Activated naive CD8-positive, alpha-beta T cell treated with anti-CD3 and anti-CD28 coated beads, Interleukin-2, amount 10 ng/mL, durations not matched to agents 7 days and 5 days (primary cell): ENCODE measurements at places on chromosomes 3 and 15.

DNA sequence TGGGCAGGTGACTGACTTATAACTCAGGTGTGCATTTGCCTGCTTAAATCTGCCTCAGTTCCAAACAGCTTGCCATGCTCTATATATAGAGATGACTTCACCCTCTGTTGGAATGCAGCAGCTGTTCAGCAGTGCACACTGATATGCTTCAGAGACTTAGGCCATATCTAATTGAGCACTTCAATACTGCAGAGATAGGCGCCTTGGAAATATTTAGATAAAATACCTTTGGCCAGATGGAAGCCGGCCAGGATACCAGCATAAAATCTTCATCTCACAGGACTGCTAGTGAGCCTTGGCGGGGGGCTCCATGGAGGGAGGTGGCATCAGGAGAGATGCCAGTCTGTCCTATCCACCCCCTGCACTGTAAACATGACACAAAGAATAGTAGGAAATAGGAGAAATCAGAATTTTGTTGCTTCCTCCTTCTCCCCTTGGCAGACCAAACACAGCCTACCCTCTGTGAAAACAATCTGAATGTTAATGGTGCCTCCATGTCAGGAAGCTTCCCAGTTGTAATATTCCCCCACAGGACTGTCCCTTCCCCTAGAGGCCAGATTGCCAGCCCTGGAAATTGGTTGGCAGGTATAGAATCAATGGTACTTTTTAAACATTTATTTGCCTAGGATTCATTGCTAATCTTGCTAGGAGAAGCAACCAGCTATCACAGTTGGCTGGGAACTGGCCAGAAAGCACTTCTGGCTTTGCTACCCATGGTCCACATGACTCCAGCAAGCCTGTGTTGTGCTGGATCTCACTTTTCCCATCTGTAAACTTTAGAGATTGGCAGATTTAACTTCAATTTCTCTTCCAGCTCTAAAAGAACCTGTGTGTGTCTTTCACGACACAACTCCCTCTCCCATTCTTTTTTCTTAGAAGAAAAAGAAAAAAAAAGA is 215.5 kb upstream of the KCNMB2 start:
- H3K36me3 ChIP-seq = no peaks in the 10 kb centered on the region
- no peaks in the 10 kb centered on the region for H3K4me1 ChIP-seq
- H3K4me3 ChIP-seq = no peak overlapping the region
- no peaks in the 10 kb centered on the region for H3K27me3 ChIP-seq
- no peak overlapping the region for H3K27ac ChIP-seq
- no peak for DNase-seq

GRCh38 chr15:77002954-77003912 is 8.3 kb downstream of the PSTPIP1 start:
- no peaks in the 10 kb centered on the region for H3K27me3 ChIP-seq
- H3K4me3 ChIP-seq = peak overlapping the region; percentile 81
- peak; percentile 73 for DNase-seq
- peaks cover 54% of the 10 kb centered on the region for H3K36me3 ChIP-seq
- H3K4me1 ChIP-seq = peaks cover 71% of the 10 kb centered on the region

GRCh38 chr3:168091302-168091858 is 4.3 kb downstream of the GOLIM4 start:
- H3K27me3 ChIP-seq = peaks cover 28% of the 10 kb centered on the region
- no peak for DNase-seq
- no peak overlapping the region for H3K4me3 ChIP-seq
- H3K4me1 ChIP-seq = peaks cover 24% of the 10 kb centered on the region
- no peak overlapping the region for H3K27ac ChIP-seq

DNA sequence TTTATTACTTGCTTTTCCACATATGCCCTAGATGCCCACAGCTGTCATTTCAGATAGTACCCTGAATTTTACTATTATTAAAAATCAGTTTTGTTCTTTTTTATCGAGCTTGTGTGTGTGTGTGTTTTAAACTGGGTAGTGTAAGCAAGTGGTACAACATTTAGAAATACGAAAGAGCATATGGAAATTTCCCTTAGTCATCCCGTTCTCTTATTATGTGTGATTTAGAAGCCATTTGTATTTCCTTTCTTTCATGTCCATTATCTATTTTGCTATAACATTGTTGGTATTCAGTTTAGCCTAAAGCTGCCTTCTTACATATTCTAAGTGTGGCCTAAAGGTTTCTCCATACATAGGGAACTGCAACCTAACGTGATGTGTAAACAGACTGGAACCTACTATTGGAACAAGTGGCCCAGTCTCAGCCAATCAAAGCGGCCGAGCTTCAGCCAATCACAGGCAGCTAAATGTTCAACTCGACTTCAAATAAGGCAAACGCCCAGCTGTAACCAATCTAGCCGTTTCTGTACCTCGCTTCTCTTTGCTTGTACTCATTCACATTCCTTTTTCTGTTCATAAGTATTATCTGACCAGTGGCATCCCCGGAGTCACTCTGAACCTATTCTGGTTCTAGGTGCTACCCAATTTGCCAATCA is 14.7 kb upstream of the SYN2 start:
- no peaks in the 10 kb centered on the region for H3K4me1 ChIP-seq
- H3K36me3 ChIP-seq = no peaks in the 10 kb centered on the region
- no peak for DNase-seq

GRCh38 chr3:39170461-39170860 is 17.1 kb upstream of the CSRNP1 start:
- peaks cover 10% of the 10 kb centered on the region for H3K27me3 ChIP-seq
- no peak overlapping the region for H3K27ac ChIP-seq
- peaks cover 14% of the 10 kb centered on the region for H3K4me1 ChIP-seq
- H3K36me3 ChIP-seq = no peaks in the 10 kb centered on the region
- no peak for DNase-seq
- no peak overlapping the region for H3K4me3 ChIP-seq

DNA sequence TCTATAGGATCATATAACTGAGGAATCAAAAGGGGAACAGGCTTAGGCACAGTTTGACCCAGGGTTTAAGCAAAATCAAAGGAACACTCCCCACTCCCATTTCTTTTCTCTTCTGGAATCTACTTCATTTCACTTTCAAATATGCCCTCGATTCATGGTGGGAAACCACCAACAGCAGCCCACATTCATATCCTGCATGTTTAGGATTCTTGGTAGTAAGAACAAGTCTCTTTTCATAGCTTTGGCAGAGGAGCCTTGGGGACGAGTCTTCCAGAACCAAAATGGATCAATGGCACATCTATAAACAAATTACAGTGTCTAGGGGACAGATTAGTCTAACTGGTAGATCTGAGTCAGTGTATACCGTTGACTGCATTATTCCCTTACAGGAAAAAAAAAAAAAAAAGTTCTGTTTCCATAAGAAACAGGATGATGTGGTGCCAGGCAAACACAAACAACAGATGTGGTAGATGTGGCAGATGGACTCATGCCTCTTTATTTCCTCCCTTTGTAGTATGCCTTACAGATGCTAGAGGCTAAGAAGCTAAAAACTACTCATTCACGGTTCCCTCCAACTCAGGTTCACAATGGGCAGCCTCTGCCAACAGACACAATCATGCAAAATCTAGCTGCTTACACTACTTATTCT is 578.3 kb upstream of the ADAMTS9 start:
- DNase-seq = no peak
- H3K4me3 ChIP-seq = no peak overlapping the region
- no peaks in the 10 kb centered on the region for H3K36me3 ChIP-seq
- H3K27ac ChIP-seq = no peak overlapping the region
- no peaks in the 10 kb centered on the region for H3K27me3 ChIP-seq

DNA sequence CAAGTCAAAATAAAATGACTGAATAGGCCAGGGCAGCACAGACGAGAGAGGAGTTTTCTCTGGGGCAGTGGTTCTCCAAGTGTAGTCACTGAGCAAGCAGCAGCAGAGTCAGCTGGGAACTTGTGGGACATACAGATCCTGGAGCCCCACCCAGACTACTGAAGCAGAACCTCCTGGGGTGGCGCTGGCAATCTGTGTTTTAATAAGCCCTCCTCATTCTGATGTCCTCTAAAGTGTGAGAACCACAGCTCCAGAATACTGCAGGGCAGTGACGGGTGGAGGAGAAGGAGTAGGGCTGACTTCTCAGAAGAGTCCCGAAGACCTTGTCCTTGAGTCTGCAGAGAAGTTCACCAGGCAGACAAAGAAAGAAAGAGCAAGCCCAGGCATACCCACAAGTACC is 251.3 kb upstream of the HES1 start:
- H3K36me3 ChIP-seq = no peaks in the 10 kb centered on the region
- H3K27me3 ChIP-seq = peaks cover 4% of the 10 kb centered on the region
- no peak overlapping the region for H3K27ac ChIP-seq
- no peak for DNase-seq

- no peak for DNase-seq
- H3K4me1 ChIP-seq = no peaks in the 10 kb centered on the region
- H3K27me3 ChIP-seq = no peaks in the 10 kb centered on the region
Observed at GRCh38 chr3:22392859-22393258, 641.8 kb upstream of the ZNF385D start.

- H3K4me1 ChIP-seq = peaks cover 2% of the 10 kb centered on the region
- no peaks in the 10 kb centered on the region for H3K27me3 ChIP-seq
- peaks cover 14% of the 10 kb centered on the region for H3K36me3 ChIP-seq
- no peak for DNase-seq
- no peak overlapping the region for H3K4me3 ChIP-seq
Observed at GRCh38 chr3:88131695-88132094, 18.1 kb upstream of the C3orf38 start.

- H3K27me3 ChIP-seq = no peaks in the 10 kb centered on the region
- peaks cover 18% of the 10 kb centered on the region for H3K36me3 ChIP-seq
- DNase-seq = no peak
- no peaks in the 10 kb centered on the region for H3K4me1 ChIP-seq
- H3K4me3 ChIP-seq = no peak overlapping the region
Observed at GRCh38 chr3:132694991-132695390, 27.2 kb downstream of the NPHP3 start.

DNA sequence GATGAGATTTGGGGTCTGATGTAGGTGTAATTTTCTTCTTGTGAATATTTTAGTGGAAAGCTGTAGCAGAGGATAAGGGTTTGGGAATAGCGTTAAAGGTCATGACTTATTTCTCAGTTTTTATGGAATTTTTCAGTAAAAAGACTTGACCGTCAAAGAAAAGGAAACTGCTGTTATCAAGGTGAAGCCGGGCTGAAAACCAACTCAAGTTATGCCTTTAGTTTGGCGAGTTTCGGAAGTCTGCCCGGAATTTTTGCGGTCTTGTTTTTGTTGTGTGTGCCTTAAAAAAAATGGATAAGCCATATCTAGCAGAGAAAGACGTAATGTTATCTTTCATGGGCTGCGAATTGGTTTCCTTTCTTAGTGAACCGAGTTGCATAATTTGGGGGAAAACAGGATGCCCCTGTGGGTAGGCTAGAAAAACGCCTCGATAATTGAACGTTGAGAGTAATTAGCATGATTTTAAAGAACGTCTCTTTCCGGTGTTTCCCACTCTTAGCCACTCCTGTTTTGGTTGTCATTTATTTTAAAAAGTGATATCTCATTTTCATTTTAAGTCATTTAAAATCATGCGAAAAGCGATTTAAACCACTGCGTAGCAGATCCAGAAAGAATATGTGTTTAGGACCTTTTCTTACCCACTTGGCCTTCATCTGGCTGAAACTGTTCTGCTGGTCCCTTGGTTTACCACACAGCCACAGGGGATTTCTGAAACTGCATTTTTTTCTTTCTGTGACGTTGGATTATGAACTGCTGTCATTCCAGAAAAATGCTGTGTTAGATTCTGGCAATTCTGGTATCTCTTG is 1.1 kb downstream of the NFKBIZ start:
- H3K27ac ChIP-seq = peak overlapping the region; percentile 94
- peaks cover 46% of the 10 kb centered on the region for H3K4me1 ChIP-seq
- H3K36me3 ChIP-seq = peaks cover 52% of the 10 kb centered on the region
- peak overlapping the region; percentile 88 for H3K4me3 ChIP-seq
- DNase-seq = no peak

- H3K4me1 ChIP-seq = no peaks in the 10 kb centered on the region
- H3K36me3 ChIP-seq = no peaks in the 10 kb centered on the region
- no peak overlapping the region for H3K4me3 ChIP-seq
- DNase-seq = no peak
Observed at GRCh38 chr3:19645093-19645492, 288.9 kb downstream of the EFHB start.

- H3K27ac ChIP-seq = no peak overlapping the region
- H3K4me3 ChIP-seq = no peak overlapping the region
- H3K4me1 ChIP-seq = no peaks in the 10 kb centered on the region
Observed at GRCh38 chr3:117633207-117633606, 923.6 kb downstream of the TUSC7 start.

DNA sequence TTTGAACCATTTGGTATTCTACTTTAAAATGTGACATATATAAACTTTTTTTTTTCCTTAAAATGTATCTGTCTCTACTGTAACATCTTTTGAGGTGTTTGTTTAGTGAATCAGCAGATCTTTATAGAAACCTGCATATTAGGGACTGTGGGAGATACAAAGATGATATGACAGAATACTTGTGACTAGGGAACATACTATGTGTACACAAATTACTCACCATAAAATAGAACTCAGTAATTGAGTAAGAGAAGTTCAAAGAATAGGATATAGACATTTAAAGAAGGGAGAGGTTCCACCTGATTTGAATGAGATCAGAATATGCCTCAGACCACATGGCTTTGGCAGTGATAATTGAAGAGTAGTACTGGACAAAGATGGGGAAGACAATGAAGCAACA is 47.9 kb downstream of the ATP2C1 start:
- H3K4me3 ChIP-seq = no peak overlapping the region
- H3K36me3 ChIP-seq = peaks cover 31% of the 10 kb centered on the region
- H3K27ac ChIP-seq = no peak overlapping the region
- no peak for DNase-seq

- no peaks in the 10 kb centered on the region for H3K36me3 ChIP-seq
- H3K4me3 ChIP-seq = no peak overlapping the region
- no peak overlapping the region for H3K27ac ChIP-seq
- no peak for DNase-seq
- no peaks in the 10 kb centered on the region for H3K27me3 ChIP-seq
Observed at GRCh38 chr3:69941439-69942176, 57.9 kb upstream of the SAMMSON start.

- H3K4me1 ChIP-seq = peaks cover 2% of the 10 kb centered on the region
- H3K27me3 ChIP-seq = peaks cover 66% of the 10 kb centered on the region
- no peaks in the 10 kb centered on the region for H3K36me3 ChIP-seq
- no peak overlapping the region for H3K4me3 ChIP-seq
Observed at GRCh38 chr15:73752806-73753193, 351 bp downstream of the INSYN1 start.

GRCh38 chr3:127608362-127608718 is 10.1 kb downstream of the MCM2 start:
- peak overlapping the region; percentile 60 for H3K27ac ChIP-seq
- peaks cover 22% of the 10 kb centered on the region for H3K4me1 ChIP-seq
- DNase-seq = no peak
- peaks cover 33% of the 10 kb centered on the region for H3K36me3 ChIP-seq
- no peaks in the 10 kb centered on the region for H3K27me3 ChIP-seq

GRCh38 chr15:96392380-96393208 is 62.1 kb downstream of the NR2F2 start:
- DNase-seq = no peak
- no peak overlapping the region for H3K4me3 ChIP-seq
- no peak overlapping the region for H3K27ac ChIP-seq
- no peaks in the 10 kb centered on the region for H3K36me3 ChIP-seq
- H3K27me3 ChIP-seq = peaks cover 4% of the 10 kb centered on the region

GRCh38 chr3:5717254-5717653 is 529.7 kb downstream of the EDEM1 start:
- no peaks in the 10 kb centered on the region for H3K36me3 ChIP-seq
- no peaks in the 10 kb centered on the region for H3K27me3 ChIP-seq
- no peak for DNase-seq
- H3K4me1 ChIP-seq = no peaks in the 10 kb centered on the region
- no peak overlapping the region for H3K27ac ChIP-seq
